ENCODE measurements at places on chromosomes 6 and 20.

DNA sequence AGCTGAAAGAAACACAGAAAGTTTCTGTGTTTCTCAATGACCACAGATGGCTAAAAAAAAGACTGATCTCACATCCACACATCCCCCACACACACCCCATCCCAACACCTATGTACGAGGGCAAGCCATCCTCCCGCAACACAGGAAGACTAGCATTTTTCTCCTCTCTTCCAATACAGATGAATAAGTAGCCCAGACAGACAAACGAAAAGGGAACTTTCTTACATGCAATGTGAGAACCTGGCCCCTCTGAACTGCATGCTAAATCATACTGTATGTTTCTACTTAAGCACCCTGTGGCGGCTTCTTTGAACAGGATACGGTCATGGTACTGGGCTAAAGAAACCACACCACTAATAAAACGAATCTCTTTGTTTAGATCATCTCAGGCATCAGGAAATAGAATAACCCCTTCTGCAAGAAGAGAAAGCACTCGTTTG, 116.2 kb downstream of the GMDS start:
- DNase-seq: no peak

DNA sequence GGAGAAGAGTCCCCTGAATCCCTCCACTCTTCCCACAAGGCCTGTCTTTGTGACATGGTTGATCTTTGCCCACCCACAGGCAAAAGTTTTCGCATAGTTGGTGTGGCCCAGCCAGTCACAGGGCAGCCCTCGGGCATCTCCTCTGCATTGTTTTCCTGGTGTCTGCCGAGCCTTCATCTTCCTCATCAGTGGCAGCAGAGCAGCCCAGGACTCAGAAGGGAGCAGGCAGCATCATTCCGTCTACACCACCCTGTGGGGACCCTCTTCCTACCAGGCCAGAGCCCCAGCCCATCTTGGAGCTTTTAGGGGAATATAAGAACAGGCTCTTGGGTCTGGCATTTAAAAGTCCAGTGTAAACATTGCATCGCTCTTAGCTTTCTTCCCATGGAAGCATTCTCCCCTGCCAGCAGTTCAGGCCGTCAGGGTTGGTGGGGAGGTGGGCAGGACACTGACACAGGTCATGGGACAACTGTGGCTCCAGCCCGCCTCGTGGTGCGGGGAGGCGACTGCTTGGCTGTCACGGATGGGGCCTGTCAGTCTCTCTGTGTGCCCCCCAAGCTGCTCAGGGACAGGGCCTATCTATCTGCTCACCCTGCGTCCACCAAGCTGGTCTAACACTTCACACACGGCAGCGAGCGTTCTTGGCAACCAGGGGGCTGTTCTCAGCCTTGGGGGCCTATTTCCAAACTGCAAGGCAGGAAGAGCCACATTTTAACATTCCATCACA, 38.3 kb downstream of the PDRG1 start:
- DNase-seq: no peak

GRCh38 chr20:39164642-39165041, 202.5 kb downstream of the DHX35 start:
- DNase-seq: no peak

GRCh38 chr6:126718600-126719327, 378.8 kb downstream of the CENPW start:
- DNase-seq: no peak

- no peak for DNase-seq
Measured at GRCh38 chr6:118594877-118595276, 46.8 kb downstream of the PLN start.

DNA sequence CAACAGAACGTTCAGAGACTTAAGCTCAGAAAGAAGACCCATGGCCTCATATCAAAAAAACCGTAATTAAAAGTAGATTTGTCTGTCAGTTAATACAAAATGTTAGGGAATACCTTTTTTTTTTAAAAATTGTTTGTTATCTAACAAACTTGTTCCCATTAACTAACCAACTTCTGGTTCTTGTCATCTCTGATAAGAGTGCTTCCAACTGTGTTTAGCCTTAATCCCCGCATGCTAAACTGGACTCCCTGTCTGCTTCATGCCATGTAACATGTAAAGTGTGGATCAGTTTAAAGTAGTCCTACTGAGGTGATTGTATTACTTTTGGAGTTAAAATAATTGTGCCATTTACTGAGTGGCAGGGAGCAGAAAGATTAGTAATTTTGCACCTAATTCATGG, 6.3 kb downstream of the JARID2 start:
- no peak for DNase-seq

DNA sequence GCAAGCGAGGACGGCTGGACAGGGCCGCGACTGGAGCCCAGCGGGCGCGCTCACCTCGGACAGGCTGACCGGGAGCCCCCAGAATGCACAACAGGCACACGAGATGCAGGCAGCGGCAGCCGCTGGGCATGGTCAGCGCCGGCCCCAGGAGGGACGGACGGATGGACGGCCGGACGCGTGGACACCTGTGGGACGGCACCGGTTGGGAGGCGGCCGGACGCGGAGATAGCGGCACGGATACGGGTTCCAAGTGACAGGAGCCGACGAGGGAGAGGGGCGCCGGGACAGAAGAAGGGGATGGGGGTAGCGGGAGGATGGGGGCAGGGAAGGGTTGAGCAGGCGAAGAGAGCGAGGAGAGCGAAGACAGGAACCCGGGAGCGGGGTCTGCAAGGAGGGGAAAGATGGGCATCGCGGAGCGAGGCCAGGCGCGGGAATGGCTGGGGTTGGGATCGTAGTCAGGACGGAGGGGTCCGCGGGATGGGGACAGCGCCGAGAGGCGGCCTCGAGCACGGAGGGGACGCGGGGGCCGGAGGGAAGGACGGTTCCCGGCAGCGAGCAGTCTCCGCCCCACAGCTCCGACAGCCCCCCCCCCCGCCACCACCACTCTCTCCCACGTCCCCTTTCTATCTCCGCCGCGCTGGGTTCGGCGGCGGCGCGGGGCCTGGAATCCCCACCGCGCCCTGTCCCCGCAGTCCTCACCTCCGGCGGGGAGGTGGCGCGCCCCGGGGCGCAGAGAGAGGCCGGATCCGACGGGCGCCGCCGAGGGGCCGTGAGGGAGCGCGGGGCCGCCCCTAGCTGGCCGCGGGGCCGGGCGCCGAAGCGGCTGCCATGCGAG, 435 bp downstream of the DLK2 start:
- no peak for DNase-seq

DNA sequence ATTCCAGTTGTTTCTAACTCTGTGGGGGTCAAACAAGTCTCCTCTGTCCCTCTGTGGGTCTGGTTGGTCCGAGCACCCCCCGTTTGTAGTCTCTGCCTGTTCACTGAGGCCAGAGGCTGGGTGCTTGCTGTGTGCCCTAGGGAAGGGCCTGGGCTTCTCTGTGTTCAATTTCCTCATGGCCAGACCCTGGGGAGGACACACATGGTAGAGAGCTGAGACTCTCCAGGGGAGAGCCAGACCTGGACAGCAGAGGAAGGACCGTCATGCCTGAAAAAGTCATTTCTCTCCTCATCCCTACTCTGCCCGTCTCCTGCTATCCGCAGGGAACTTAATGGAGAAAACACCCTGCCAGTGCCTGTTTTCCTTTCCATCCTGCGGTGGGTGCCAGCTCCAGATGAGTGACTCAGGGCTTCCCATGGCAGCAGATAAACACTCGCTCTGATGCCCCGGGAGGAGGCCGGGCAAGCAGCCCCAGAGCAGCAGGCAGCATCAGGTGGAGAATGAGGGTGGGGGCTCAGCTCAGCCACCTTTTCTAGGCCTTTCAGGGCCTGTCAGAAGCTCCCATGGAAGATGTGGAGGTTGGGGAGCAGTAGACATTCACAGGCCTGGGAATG, 51.9 kb downstream of the SNAI1 start:
- DNase-seq: no peak

- DNase-seq: no peak
Measured at GRCh38 chr20:53652859-53653517, 59.3 kb upstream of the ZNF217 start.
